ENCODE measurements at places on chromosomes 13 and 19.

DNA sequence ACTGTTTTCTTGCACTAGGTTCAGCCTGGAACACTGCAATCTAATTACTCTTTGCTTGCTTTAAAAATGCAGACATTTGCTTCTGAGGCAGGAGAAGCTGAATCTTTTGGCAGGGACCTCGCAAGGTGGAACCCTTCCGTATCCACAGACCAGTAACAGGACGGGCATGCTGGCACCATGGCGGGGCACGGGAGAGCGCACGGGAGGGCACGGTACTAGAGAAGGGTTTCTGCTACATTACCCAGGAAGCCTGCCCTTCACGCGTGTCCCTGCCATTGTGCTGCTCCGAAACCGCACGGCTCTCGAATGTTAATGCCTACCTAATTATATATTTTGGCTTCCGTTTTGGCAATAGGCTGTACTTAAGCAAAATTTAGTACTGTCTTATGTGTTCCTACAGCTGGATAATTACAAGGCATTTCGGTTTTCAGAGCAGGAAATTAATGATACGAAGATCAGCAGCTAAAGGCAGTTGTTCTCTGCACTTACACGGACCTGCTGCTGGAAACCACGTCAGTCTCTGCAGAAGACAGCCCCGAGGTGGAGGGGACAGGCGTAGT is 430.4 kb downstream of the IRS2 start:
- DNase-seq: no peak

DNA sequence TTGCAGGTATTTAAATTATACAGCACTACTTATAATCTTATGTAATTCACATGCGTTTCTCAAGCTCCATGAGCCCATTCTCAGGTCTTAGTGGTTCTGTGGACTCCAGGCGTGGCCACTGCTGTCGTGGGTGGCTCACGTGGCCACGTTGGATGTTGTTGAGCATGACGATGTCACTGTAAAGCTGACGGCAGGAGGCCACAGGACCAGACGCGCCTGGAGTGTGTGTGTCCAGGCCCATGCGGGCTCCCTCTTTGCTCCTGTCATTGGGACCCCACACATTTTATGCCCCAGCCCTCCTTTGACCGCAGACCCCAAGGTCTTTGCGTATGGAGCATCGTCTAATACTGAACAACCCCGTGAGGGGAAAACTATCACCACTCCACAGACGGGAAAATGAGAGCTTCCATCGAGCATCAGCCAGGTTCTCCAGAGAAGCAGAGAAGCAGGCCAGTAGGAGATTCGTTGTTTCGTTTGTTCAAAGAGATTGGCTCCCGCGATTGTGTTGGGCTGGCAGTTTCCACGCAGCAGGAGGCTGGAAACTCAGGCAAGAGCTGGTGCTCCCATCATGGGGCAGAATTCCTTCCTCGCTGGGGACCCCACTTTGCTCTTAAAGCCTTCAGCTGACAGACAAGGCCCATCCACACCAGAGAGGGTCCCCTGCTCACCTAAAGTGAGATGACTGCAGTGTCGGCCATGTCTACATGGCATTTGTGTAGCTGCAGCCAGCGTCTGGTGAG is 129.3 kb upstream of the SPACA7 start:
- no peak for DNase-seq

DNA sequence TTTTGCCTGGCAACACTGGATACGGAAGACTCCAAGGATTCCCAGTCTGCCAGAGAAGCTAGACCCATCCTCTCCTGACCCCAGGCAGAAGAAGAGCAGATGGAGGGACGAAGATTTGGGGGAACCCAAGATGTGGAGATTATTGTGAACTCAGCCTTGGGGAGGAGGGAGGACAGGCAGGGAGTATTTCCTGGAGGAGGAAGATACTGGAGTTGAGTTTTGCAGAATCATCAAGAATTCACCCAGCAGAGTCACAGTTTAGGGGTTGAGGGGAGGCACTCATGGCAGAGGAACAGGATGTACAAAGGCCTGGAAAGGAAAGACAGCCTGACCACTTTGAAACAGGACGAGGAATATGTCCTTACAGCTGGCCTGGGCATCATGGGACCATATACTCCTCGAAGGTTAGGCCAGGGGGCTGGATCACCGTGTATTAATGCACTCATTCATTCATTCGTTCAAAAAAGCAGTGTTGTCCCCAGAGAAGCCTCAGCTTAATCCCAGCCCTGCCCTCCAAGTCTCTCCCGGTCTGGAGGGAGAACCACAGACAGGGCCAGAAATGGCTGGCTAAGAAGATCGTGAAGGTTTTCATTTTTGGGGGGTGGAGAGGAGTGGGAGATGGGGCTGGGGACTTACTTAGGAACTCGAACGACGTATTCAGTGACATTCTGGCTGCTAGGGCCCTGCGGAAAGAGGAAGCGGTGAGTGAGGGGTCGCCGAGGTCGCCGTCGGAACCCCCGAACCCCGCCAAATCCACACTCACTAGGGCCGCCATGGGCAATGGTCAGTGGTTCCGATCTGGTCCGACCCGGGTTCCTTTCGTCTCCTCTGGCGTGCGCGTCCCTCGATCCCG is 517 bp downstream of the GTF2F1 start:
- no peak for DNase-seq

- peak; percentile 77 for DNase-seq
Measured at GRCh38 chr19:46717034-46717715, at the start of gene PRKD2. TSS of gene PRKD2 (minus strand) at chr19:46717114. CDS start at chr19:46716370, 744 bp downstream.

- DNase-seq: no peak
Measured at GRCh38 chr13:20831933-20832332, 58.2 kb upstream of the EEF1AKMT1 start.

DNA sequence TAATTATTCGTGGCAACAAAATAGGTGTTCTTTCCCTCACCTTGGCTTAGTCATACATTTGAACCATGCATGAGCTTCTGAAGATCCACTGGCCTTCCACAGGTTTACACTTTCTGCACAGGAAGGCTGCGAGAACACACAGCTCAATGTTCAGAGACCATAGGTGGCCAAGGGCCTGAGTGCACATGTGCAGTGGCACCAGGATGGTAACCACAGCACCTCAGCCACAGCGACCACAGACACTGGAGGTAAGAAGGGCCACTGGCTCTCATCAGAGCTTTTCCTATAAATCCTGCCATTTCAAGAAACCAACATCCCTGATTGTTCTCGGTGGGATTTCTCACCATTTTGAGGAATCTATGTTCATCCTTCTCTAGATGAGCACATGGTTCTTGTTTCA is 1.6 kb downstream of the DCLK1 start:
- DNase-seq: no peak

DNA sequence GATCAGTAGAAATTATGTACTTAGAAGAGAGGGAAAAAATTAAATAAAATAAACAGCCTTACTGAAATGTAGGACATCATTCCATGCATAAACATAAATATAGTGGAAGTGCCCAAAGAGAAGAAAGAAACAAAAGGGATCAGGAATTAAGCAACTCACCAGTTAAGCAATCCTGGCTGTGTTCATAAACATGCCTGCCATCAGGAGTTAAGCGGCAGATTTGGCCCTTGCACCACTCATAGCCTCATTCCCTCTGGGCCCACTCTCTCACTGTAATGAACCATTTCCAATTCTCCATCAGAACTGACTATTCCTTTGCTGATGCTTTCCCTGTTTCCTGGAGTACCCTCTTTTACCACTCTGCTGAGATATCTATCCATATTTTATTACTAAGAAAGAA is 281.4 kb downstream of the LHFPL6 start:
- peak; percentile 45 for DNase-seq

DNA sequence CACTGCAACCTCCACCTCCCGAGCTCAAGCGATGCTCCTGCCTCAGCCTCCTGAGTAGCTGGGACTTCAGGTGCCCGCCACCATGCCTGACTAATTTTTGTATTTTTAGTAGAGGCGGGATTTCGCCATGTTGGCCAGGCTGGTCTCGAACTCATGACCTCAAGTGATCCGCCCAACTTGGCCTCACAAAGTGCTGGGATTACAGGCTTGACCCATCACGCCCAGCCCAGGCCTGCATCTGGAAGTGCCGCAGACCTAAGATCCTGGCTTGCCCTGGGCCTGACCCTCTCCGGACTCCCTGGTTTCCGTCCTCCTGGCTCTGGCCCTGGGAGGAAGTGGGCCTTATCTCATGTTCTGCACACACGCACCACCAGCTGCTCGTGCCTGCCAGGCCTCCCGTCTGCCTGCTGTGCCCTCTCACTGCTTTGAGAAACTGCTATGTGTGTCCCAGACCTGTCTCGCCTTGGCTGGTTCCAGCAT is 4.7 kb upstream of the PTGIR start:
- DNase-seq: no peak

GRCh38 chr19:35206379-35206778 is 22.2 kb downstream of the FAM187B start:
- no peak for DNase-seq

- no peak for DNase-seq
Measured at GRCh38 chr19:3766520-3766919, 4.0 kb downstream of the MRPL54 start.

DNA sequence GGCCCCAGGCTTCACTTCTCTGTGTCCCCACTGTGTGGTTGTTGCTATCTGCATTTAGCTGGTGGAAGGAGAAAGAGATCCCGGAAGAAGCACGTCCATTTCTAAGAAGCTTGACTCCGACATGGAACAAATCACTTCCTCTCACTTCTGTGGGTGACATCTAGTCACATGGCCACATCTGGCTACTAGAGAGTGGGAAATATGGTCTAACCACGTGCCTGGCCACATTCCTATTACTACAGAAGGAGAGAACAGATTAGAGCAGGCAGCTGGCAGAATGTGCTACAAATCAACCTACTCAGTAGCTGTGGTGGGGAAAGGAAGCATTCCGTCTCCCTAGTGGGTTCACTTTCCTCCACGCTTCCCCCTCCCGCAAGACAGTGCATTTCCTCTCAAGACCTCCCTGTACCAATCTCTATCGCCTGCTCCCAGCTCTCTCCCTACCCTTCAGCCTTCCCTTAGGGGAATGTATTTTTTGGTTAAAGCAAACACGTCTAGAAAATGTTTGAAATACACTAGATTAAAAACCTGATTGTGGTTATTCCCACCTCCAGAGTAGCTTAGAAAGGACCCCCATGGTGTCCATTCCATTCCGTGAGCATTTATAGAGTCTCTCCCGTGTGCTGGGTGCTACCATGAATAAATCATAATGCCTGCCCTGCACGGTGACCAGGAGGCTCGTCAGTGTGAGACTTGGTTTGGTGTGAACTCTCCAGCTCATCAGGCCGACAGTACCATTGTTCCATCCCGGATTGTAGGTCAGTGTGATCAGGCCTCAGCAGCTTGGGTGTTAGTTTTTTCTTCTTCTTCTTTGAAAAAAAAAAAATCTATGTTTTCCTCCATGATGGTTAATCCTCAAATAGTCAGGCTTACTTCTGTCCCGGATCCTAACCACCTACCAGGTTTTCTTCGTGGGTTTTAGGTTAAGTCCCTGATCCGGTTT is 8.0 kb upstream of the AMER2 start:
- DNase-seq: no peak

DNA sequence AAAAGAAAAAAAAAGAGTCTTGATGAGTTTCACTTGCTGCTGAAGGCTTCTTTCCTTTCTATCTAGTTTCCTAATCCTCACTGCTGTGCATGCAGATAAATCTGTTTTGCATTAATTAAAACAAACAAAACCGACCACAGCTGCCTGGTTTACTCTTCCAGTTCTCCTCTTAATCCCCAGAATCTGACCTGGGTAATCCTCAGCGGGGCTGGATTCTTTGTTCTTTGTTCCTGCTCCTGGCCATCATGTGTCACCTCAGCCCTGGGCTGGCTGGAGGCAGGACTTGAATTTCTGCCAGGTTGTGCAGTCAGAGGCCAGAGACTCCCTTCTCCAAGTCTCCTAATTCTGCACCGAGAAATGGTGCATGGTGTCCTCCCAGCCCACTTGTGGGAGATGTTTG is 52.2 kb upstream of the CYP4F8 start:
- peak; percentile 43 for DNase-seq

DNA sequence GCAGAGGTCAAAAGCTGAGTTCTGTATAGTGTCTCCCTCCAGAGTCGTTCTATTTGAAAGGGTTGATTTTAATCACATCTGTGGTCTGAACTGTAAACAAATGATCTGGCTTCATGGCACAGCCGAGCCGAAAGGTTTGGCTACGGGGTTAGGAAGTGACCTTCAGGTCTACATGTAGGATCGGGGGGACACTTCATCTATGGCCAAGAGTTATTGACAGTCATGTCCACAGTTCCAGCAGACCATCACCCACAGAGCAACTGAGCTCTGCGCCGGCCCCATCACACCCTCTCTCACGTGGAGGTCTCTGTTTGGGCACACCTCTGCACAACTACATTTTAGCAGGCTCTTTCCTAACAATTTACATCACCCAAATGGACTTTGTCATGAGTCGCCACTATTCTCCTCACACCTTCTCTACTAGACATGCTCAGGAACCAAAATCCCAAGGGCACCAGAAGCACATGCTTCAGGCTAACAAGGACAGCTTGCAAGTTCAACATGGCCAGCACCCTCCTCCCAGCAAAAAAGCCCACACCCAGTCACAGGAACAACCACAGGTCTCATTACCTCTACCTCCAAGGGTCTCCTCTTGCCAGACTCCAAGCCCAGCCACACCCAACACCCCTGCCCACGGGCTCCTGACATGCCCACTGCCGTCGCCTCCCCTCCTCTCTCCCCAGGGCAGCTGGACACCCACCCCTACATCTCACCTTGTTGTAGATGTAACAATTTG is 36.1 kb upstream of the EPHX3 start:
- no peak for DNase-seq

GRCh38 chr13:50916701-50917184 is 7.2 kb downstream of the RNASEH2B start:
- DNase-seq: no peak

DNA sequence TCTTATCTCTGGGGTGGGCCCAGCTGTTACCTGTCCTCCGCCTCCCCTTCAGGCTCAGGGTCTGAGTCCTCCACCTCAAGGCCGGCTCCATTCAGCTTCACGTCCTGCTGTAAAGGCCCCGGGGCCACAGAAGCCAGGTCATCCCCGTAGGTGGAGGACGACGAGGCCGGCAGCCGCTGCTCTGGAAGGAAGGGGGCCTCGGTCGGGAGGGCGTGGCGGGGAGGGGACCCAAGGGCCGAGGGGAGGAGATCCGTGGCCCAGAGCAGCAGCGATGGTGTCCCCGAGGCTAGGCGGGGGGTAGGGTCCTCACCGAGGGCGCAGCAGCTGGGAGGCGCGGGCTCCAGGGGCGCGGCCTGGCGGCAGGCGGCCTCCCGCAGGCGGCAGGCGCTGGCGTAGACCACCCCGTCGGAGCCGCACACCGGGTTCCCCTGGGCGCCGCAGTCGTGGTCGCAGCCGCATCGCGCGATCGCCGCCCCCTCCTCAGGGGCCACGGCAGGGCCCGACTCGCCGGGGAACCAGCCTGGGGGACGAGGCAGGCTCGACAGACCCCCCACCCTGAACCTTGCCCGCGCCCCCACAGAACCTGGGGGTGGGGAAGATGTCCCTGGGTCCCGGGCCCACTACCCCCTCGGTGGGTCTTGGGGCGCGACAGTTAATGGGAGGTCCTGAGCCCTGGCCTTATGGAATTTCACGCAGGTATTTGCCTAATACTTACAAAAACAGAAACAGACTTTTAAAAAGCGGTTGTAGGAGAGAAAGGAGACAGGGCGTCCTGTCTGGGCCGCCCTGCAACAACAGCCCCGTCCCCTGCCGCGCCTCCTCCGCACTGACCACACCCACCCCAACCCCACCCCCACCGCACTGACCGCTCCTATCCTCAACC is 7.6 kb downstream of the F2RL3 start:
- DNase-seq: no peak

Data from AG10803 (cell line).